Stimulated activated CD8-positive, alpha-beta memory T cell treated with anti-CD3 and anti-CD28 coated beads, Interleukin-15, amount 100 ng/mL, for 24 hours (primary cell): ENCODE measurements at places on chromosomes 6 and 20.

- DNase-seq = no peak
Observed at GRCh38 chr6:144335914-144336313, 50.8 kb downstream of the UTRN start.

DNA sequence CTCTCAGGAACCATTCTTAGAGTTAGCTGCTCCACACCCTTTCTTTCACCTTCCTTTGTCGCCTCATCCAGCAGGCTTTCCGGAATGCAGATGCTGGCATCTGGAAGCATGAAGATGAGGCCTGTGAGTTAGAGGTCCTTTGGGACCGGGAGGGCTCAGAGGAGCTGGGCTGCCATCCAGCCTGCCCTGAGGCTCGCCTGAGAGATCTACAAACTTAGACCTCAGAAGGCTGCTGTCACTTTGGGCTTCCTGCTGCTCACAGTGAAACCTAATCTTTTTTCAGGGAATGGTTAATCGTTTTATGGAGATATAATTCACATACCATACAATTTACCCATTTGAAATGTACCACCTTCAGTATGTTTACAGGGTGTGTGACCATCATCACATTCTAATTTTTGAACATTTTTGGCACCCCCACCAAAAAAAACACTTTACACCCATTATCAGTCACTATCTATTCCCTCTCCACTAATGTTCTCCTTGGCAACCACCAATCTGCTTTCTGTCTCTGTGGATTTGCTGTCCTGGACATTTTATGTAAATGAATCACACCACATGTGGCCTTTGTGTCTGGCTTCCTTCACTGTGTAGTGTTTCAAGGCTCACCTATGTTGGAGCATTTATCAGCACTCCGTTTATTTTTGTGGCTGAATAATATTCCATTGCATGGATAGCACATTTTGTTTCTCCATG is 20.0 kb upstream of the MPC1 start:
- no peak for DNase-seq

GRCh38 chr20:50634191-50634590 is 57.2 kb downstream of the RIPOR3 start:
- no peak for DNase-seq

GRCh38 chr6:42503894-42504293 is 52.2 kb upstream of the TRERF1 start:
- no peak for DNase-seq

DNA sequence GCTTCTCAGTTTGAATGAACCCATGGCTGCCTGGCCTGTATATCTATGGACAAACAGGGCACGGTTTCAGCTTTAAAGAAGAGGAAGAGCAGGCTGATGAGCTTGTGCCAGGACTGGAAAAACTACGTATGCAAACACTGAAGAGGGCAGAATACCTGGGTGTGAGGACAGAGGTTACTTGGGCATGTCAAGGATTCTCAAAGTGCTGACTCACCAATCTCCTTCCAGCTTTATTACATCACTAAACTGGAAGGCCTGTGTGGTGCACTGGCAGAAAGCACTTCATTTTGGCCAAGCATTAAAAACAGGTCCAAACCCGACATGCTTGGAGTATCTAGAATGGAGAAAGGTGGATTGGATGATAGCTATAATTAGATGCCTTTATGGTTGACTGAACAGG is 95.2 kb downstream of the GMPR start:
- no peak for DNase-seq

DNA sequence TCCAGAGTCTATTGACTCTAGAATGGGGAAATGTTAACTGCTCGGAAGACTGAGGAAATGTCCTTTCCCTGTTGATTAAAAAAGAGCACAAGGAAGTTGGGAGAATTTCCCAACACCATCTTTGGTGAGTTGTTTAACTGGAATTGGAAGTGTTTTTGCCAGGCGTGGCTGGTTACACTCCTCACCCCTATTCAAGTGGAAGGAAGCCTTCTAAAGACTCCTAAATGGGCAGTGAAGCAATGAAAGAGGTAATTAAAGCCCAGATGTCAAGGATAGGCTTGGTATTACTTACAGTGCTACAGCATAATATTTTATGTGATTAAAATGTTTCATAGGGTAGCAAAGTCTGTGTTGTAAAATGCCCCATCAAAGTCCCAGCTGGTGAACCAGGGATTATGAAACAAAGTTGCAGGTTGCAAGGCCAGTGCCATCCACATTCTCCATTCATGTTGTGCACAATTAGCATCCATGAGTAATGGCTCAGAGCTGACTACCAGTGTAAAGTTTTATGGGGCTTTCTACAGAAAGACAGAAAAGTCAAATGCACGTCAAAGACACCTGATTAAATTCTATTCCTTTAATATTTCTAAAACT is 52.6 kb downstream of the BTBD3 start:
- DNase-seq = no peak

GRCh38 chr20:52837378-52837777 is 134.8 kb upstream of the TSHZ2 start:
- DNase-seq = no peak

- no peak for DNase-seq
Observed at GRCh38 chr6:121347484-121347883, 13.2 kb upstream of the TBC1D32 start.
